ENCODE measurements at places on chromosomes 3 and 15. TPM values are rescaled to one million over a fixed set of nuclear protein-coding genes. Genes with fewer than 3 reads are reported as not detected.

GRCh38 chr3:172102883-172103310 lies 63.5 kb downstream of the FNDC3B start:
- DNase-seq: no peak

GRCh38 chr3:78154521-78155186 lies 1114.8 kb downstream of the ROBO2 start:
- DNase-seq: no peak

- no peak for DNase-seq
Measured at GRCh38 chr3:31858439-31858838, 122.6 kb downstream of the OSBPL10 start.

DNA sequence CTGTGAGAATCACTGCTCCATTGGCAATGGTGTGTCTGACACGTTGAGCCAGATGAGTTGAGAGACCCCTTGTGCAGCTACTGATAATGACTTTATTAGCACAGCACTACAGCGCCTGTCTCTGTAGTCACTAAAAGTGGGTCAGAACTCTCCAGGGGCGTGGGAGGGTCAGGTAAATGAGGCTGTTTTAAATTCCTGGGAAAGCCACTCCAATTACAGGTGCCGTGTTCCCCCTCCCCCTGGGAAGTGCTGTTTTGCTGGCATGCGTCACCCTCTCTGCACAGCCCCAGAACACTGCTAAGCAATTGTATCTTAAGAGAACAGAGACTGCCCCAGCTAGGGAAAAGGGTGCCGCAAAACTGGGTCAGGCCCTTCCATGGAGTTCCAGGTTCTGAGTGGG lies 21.5 kb upstream of the CPNE9 start:
- DNase-seq: no peak

TRAK1 gene
- total RNA-seq: 11.2 TPM

CAV3 gene
- total RNA-seq: not detected

ABTB1 gene
- 16.3 TPM for total RNA-seq

Measured in left lobe of liver (tissue), 2 donors.